Stimulated activated CD8-positive, alpha-beta memory T cell treated with anti-CD3 and anti-CD28 coated beads, Interleukin-2, amount 100 ng/mL, for 48 hours (primary cell): ENCODE measurements at places on chromosomes 4 and X.

- no peak for DNase-seq
Observed at GRCh38 chrX:22746081-22746480, 253.7 kb upstream of the DDX53 start.

- DNase-seq: no peak
Observed at GRCh38 chrX:133570549-133570948, 155.3 kb upstream of the GPC4 start.

DNA sequence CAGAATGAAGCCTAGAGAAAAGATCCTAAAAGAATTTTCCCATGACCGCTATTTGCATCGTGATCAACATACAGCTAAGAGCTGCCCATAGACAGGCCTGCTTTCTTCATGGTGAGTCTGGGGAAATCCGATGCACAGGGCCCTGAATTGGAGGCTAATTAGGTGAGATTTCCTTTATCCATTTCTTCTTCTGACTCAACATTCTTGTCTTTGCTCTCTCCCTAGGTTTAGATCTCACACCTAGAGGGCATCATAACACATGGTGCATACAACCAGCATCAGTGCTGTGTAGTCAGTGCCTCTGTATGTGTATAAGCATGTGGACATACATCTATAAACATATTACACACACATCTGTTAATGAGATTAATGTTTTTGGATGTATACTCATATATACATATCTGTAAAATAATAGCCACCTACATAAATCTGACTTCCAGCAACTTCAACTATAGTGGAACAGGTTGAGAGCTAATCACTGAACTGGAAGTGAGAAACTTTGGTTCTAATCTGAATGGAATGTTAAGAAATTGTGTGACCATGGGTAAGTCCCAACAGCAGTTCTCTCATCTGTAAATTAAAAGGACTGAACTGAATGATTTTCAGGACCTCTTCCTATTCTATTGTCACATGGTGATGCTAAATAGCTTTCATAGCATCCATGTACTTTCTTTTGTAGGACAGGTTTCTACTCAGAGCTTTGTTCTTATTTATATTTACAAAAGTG is 17.5 kb downstream of the GATB start:
- no peak for DNase-seq

DNA sequence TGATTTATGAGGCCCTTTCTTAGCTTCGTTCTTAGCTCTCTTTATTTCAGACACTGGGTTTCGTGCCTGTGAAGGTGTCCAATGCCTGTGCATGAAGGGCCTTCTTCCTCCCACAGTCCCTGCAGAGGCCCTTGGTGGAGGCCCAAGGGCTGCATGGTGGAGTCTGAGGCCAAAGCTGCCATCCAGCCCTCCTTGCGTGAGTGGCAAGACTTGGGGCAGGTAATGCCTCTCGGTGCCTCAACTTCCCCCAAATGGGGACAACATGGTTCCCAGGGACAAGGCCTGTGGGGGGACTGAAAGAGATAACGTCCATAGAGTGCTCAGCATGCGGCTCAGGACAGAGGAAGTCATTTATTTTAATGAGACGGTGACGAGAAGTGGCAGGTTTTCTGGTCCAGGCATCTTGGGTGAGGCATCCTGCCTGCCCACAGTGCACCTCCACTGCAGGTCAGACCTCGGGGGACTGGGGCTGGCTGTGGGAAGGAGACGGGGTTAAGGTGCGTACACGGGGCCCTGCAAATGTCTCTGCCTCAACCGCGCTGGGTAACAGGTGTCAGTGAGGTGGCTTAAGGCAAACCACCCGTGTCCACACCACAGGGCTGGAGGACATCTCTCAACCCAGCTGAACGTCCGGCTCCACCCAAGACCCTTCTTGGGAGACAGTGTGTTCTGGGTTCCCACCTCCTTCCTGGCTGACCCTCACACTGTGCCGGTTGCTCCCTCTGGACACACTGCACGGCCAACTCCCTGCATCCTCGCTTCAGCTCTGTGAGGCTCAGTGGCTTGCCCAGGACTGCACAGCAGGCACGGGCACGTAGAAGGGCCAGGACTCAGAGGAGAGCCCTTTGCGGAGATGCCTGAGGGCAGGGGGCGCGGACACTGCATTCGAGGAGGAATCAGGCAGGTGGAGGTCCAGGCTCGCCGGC is 50.5 kb downstream of the PSAPL1 start:
- no peak for DNase-seq

- DNase-seq: no peak
Observed at GRCh38 chr4:70678383-70678999, 9.8 kb upstream of the UTP3 start.

GRCh38 chr4:150561143-150561737 is 20.7 kb upstream of the MAB21L2 start:
- no peak for DNase-seq

- no peak for DNase-seq
Observed at GRCh38 chr4:167956676-167957075, 135.7 kb upstream of the ANXA10 start.

GRCh38 chrX:19280636-19281035 is 63.1 kb upstream of the PDHA1 start:
- no peak for DNase-seq

- no peak for DNase-seq
Observed at GRCh38 chrX:108875548-108875947, 139.2 kb upstream of the IRS4 start.

- no peak for DNase-seq
Observed at GRCh38 chr4:44668526-44668925, 9.7 kb upstream of the GUF1 start.

DNA sequence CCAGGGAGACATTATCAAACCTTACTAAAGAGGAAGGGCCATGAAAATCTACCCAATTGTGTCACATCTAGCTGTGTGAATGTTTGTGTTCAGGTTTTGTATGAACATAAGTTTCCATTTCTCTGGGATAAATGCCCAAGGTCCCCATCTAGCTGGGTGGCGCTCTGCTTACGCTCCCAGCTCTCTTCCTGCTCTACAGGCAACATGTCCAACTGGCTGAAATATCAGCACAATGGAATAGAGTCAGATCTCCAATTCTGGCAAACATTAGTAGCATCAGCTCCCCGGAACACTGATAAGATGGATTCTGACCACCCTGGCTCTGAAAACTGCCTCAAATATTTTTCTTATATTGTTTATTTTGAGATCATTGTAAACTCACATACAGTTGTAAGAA is 74.8 kb downstream of the IRF2 start:
- no peak for DNase-seq

GRCh38 chr4:170853422-170854021 is 763.8 kb upstream of the AADAT start:
- peak; percentile 6 for DNase-seq

- no peak for DNase-seq
Observed at GRCh38 chr4:184671101-184671500, 21.6 kb downstream of the PRIMPOL start.

- DNase-seq: no peak
Observed at GRCh38 chrX:30997411-30997810, 74.4 kb downstream of the FTHL17 start.

GRCh38 chr4:19739101-19739651 is 512.5 kb upstream of the SLIT2 start:
- no peak for DNase-seq

DNA sequence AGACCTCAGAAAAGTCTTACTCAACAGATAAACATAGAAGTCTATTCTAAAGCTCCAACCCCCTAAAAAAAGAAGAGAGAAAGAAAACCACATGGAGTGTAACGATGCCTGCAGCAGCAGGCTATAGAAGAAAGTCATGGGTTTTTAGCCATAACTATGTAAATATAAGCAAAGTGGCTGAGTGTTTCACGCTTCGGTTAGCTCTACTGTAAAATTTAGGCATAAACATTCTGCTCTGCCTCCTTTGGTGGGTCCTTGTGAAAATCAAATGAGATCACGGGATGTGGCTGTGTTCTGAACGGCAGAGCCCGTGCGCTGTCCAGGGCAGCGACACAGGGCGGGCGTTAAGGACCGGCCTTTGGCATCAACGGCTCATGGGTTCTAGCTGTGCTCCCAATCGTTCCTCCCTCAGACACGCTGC is 78.4 kb downstream of the IRF2 start:
- no peak for DNase-seq

DNA sequence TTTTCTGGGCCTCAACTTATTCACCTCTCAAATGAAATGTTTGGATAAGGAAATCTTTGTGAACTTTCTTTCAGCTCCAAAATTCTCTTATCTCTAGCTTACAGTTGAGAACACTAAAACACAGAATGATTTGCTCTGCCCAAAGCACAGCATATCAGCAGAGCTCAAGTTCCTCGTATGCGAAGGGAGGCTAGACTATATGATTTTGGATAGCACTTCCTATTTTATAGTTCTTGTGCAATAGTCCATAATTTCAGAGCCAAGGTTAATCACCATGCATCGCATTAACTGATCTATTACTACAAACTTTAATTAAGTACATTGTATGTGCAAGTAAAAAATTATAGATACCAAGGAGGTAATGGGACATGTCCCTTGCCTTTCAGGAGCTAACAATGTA is 27.0 kb upstream of the KLHL13 start:
- no peak for DNase-seq

DNA sequence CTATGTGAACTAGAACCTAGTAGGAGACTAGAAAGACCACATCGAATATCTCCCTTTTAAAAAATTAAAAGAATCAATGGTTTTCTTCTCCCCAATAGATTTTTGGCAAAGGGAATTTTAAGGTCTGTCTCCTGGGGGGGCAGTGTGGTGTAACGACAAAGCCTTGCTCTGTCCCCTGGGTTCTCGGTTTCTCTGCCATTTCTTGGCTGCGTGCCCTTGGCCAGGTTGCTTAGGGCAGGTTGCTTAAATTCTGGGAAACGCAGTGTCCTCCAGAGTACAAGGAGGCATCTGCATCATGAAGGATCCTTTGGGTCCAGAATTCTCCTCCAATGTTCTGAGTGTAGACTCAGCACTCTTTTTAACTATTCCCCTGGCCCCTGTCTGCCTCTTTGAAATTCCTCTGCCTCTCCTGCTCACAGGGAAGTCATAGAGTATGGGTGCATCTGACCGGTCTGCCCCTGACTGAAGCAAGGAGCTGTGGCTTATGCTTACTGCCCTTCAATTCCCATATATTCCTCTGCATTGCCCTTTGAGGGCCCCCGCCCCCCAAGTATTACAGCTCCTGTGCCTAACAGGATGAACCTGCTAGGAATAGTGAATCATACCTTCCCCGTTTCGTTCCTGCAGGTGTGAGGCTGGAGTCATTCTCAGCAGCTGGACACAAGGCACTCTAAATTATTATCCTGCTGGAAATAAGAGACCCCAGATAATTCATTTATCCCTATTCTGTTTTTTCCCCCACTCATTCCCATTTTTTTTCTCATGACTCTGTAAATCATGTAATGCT is 2.2 kb downstream of the KIT start:
- DNase-seq: no peak

DNA sequence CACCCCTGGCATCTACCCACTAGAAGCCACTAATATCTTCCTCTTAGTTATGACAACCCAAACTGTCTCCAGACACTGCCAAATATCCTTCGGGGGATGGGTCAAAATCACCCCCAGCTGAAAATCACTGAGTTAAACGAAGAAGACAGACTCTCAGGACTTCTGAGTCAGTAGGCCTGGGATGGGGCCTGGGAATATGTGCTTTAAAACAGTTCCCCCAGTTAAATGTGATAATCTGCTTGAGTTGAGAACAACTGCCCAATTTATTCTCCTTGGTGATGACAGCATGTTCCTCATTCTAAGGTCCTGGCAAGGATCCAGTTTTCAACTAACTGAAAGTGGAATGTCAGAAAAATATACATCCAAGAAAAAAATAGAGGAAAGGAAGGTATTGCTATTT is 52.4 kb downstream of the CBLL2 start:
- no peak for DNase-seq

GRCh38 chrX:120309873-120310705 is 1.2 kb downstream of the TMEM255A start:
- DNase-seq: no peak

DNA sequence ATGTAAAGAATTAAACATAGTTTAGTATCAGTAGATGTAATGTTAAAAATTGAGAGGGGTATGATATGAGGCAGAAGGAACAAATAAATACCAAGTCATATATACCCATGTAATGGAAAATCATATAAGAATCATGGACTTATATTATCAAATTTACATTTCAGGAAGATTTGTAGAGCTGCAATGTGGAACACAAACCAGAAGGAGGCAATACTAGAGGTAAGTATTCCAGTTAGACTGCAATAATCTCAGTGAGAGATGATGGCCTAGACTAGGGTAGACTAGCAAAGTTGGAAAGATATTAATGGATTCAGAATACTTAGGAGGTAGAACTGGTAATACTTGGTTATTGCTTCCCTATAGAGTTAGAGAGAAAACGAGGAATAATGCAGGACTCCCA is 603.0 kb upstream of the KLHL4 start:
- DNase-seq: no peak
